ENCODE measurements at places on chromosomes 1 and 21. TPM values are rescaled to one million over a fixed set of nuclear protein-coding genes. Genes with fewer than 3 reads are reported as not detected.

- no peak for DNase-seq
Measured at GRCh38 chr1:21754583-21754982, 28.4 kb downstream of the USP48 start.

GRCh38 chr1:175116210-175116798 is 48.7 kb downstream of the TNN start:
- no peak for DNase-seq

GRCh38 chr1:160726498-160727315 is 12.3 kb upstream of the SLAMF7 start:
- no peak for DNase-seq

ABCA4 gene
- total RNA-seq: 1.4 TPM

DNA sequence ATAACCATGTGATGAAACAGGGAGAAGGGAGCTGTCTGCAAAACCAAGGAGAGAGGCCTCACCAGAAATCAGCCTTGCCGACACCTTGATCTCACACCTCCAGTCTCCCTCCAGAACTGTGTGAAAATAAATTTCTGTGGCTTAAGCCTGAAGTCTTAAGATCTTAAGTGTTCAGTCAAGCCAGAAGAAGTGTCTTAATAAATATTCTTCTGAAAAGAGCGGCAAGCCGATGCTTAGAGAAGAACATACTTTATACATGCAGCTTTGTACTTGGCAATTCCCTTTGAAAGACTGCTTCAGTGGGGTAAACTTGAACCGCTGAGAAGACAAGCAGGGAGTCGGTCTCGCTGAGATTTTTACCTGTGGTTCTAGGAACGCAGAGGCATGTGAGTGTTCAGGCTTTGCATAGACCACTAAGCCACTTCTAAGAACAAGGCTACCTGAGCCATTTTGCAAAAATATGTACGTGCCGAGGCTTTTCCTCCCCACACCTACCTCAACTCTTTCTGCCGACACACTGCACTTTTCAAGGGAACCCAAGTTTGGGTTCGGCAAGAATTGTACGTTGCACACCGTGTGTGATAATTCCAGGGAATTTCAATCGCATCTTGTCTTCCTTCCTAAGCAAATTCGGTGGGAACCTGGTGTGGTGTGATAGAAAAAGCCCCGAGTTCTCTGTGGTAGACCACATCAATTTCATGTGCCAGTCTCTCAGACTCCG is 3.4 kb downstream of the RUNX1 start:
- no peak for DNase-seq

All from upper lobe of right lung (tissue), 1 donor.